ENCODE measurements at places on chromosomes 7 and 10.

GRCh38 chr10:17056781-17057428 is 72.7 kb downstream of the CUBN start:
- DNase-seq, result peak; percentile 30

DNA sequence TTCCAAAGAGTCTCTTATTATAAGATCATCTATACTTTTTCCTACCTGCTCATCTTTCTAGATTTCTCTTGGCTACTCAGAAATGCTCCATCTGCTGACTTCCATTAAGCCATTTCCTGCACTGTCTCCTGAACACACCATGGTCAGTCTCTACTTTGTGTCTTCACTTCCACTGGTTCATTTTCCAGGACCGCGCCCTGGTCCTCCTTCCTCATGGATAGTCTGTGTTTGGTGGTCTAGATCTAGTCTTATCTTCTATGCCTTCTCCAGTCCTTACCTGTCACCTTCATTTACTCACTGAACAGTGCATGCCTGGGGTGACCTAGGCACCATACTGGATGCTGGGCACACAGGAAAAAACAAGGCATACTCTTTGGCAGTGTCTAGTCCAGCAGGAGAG is 11.8 kb downstream of the INSYN2A start:
- no peak for DNase-seq

- DNase-seq, result no peak
These were observed 21.3 kb downstream of the CCDC3 start for GRCh38 chr10:12980102-12980661.

DNA sequence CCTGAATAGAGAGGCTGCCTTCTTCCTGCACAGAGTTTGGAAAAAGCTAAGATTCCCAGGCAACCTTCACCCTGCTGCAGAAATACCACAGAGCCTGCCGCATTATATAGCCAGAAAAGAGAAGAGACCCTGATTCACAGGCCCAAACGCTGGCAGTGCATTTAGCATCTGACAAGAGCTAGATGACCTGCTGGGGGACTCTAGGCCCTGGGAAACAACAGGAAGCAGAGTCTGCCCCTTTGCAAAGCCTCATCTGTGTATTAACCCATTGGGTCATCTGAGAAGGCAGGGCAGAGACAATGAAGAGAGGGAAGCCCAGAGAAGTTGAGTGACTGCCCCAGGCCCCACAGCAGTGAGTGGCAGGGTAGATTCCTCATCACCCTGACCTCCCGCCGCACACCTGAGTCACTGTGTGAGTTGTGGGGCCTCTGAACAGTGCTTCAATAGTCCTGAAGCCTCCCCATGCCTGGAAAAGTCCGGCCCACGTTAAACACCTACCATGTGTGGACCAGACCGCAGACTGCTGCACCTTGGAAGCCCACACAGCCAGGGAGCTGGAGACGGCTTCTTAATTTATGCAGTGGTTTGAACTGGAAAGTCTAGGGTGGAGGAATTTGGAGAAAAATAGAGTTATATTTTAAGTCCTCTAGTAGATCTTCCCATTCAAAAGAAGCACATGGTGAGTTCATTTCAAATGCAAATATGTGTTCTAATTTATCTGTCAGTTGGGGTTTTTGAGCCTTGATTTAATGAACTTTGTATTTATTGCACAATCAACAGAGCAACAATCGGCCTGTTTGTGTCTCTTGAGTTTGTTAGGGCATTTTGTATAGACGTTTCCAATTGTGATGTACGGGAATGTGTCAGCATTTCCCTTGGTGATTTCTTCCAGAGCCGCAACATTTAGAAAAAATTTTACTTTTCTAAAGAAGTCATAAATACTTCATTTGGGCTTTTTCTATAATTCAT is 80.4 kb upstream of the GPR26 start:
- no peak for DNase-seq

DNA sequence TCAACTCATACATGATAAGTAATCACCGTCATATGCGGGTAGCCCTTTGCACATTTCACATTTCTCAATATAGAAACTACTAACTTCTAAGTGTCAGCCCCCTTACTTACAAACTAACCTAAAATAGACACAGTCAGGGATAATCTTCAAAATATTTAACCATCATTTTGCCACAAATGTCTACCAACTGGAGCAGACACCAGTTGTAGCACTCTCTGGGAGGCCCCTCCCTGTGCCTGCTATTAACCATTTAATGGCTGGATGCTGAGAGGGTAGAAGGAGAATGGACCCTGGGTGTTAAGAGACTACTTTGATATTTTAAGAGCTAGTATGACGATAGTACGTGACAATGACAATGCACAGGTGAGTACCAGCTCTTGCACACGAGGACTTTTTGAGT is 116.4 kb downstream of the SORBS1 start:
- no peak for DNase-seq
